ENCODE measurements at places on chromosomes 4 and X. TPM values are rescaled to one million over a fixed set of nuclear protein-coding genes. Genes with fewer than 3 reads are reported as not detected.

The PLK4 gene
- 0.49 TPM for total RNA-seq

DNA sequence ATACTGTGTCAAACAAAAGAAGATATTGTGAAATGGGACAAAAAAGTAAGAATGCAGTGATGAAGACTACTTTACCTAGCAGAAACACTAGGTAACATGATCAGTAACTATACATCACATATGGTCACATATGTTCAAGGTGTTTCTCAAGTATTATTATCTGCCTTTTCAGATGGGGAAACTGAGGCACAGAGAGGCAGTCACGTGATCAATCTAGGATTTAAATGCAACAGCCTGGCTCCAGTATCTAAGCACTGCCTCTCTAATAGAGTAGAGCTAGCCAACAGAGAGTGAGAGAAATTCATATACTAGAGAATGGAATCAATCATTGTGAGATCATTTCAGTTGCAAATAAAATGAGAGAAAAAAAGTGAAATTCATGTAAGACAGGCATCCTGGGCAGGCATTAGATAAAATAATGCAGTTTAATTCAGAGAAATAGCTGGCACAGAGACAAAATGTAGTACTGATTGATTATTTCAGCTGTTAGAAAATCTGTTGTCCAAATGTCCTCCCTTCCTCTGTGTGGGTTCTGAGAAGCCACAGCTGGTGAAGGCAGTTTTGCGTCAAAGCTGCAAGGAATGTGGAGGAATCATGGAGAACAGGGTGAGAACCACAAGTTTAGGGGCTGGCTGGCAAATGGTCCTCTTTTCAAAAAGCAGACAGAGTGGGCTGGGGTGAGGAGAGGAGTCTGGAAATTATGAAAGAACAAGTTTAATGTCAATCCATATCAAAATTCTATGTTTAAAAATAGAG, 26.0 kb downstream of the SMIM43 start:
- peak overlapping the region; percentile 11 for H3K27ac ChIP-seq
- H3K4me1 ChIP-seq: peaks cover 28% of the 10 kb centered on the region
- DNase-seq: no peak
- no peaks in the 10 kb centered on the region for H3K36me3 ChIP-seq
- H3K27me3 ChIP-seq: no peaks in the 10 kb centered on the region
- no peak overlapping the region for H3K4me3 ChIP-seq

DNA sequence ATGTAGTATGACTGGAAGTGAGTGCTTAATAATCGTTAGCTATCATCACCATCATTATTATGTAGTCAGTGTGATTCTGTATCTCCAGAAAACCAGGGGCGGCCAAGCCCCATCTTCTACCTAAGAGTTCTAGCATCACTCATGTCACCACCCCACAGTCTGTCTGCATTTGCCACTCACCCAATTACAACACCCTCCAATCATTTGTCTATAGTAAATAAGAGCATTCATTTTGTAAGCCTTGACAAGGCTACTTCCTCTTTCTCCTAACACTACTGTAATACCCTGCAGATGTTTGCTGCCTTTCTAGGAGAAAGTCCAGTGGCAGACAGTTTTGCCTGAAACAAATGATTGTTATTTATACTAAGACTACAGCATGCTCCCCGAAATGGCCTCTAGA, 15.8 kb upstream of the IL21 start:
- peaks cover 12% of the 10 kb centered on the region for H3K27me3 ChIP-seq
- no peak for DNase-seq
- no peak overlapping the region for H3K27ac ChIP-seq
- no peaks in the 10 kb centered on the region for H3K4me1 ChIP-seq
- no peak overlapping the region for H3K4me3 ChIP-seq

DNA sequence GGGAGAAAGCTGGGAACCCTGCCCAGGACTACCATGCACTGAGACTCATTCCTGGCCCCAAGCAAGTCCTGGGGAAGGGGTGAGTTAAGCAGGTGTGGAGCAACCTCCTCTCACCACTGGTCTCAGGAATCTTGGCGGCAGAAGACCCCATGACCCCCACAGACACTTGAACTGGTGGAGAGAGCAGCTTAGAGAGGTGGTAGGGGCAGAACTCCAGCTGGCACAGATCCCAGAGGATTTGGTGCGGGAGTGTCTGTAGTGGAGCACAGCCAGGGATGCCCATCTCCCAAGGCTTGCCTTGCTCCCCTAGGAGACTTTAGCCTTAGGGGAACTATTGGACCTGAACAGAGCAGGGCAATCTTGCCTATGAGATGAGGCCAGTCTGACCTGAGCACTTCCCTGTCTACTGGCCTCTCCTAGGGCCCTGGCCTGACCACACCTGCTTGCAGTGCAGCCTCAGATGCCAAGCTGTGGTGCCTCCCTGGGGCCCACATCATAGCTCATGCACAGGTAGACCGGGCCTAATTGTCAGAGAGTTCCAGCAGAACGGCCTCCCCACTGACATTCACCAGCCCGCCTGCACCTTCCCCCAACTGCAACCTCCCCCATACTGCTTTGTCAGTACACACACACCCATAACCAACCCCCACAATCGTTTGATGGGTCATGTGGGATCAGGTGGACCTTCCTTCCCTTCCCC, 78.0 kb downstream of the NAA11 start:
- H3K36me3 ChIP-seq: no peaks in the 10 kb centered on the region
- H3K4me3 ChIP-seq: no peak overlapping the region
- DNase-seq: no peak
